Stimulated activated CD4-positive, alpha-beta T cell treated with anti-CD3 and anti-CD28 coated beads, Interleukin-1b, Interleukin-23, amount 100 ng/mL, for 24 hours (primary cell): ENCODE measurements at places on chromosomes 12 and 14.

- no peak for DNase-seq
Observed at GRCh38 chr12:79534029-79534867, 156.5 kb downstream of the PAWR start.

GRCh38 chr12:104462931-104463339 is 6.2 kb downstream of the CHST11 start:
- DNase-seq = no peak

GRCh38 chr12:69241438-69242092 is 2.2 kb downstream of the CPSF6 start:
- no peak for DNase-seq

GRCh38 chr12:131991816-131992430 is 42.2 kb downstream of the EP400 start:
- DNase-seq = no peak

- peak; percentile 8 for DNase-seq
Observed at GRCh38 chr12:122079033-122079531, 526 bp downstream of the MLXIP start.

DNA sequence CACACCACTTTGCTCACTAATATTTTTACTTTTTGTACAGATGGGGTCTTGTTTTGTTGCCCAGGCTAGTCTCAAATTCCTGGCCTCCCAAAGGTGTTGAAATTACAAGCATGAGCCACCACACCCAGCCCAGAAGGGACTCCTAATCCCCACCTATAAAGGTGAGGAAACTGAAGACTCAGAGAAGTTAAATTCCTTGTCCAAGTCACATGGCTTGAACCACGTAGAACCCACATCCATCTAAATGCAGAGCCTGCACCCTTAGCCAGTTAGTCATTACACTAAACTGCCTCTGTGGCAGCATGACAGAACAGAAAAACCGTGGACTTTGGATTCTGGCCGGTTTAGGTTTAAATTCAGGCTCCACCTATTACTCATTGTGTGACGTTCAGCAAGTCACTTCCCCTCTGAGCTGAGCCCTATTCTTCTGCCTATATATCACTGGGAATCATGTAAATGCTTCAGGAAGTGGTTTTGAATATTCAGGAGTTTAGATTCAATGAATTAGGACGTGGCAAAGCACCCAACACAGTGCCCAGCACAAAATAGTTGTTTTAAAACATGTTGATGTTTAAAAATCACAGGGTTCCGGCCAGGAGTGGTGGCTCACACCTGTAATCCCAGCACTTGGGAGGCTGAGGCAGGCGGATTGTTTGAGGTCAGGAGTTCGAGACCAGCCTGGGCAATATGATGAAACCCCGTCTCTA is 3.0 kb upstream of the CORO1C start:
- no peak for DNase-seq

DNA sequence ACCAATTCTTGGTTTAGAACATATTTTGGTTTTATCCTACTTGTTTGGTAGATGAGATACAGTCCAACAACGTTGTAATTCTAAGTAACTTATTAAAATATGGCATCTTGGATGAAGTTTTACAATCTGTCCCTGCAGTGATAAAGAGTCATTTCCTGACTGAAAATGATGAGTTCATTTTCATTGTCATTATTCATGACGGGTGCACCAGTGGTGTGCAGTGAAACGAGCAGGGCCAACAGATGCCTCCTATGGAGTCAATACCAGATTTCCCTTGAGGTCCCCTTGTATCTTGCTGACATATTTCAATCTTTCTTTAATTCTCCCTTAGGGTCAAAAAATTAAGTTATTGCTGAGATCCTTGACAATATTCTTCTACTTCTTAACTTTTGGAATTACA is 438.5 kb downstream of the LRIG3 start:
- DNase-seq = no peak

DNA sequence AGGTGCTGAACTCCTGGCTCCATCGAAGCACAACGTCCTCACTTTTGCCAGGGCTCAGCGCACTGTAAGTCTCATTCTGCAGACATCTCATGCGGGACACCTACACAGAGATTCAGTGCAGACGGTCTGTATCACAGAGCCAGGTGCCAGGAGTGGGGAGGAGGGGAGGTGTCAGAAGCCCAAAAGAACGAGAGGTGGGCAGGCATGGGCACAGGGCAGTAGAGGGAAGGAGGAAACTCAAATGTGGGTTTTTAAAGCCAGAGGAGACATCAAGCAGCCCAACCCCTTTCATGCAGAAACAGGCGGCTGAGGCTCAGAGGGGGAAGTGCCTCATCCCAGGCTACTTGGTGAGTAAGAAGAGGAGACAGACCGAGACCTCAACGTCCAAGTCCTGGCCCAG is 2.5 kb upstream of the LPAR5 start:
- no peak for DNase-seq

GRCh38 chr12:123949770-123950165 is 22.9 kb downstream of the CCDC92 start:
- no peak for DNase-seq

DNA sequence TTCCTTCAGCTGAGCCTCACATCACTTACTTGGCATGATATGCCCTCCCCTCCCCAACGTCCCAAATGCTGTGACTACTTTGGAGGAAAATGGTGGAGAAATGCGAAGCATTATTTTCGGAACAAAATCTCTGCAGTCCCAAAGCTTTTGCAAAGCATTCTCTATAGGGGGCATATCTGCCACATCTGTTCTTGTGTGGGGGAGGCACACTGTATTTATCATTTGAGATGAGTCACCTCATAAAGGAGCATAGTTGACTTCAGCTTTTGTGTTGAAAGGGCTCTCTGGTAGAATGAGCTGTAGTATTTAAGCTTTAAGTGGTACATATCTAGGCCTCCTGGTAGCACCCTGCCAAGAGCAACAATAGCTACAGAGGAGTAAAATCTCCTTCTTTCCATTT is 447.5 kb downstream of the ADAMTS20 start:
- no peak for DNase-seq

GRCh38 chr12:43233861-43234260 is 318.1 kb downstream of the ADAMTS20 start:
- no peak for DNase-seq

DNA sequence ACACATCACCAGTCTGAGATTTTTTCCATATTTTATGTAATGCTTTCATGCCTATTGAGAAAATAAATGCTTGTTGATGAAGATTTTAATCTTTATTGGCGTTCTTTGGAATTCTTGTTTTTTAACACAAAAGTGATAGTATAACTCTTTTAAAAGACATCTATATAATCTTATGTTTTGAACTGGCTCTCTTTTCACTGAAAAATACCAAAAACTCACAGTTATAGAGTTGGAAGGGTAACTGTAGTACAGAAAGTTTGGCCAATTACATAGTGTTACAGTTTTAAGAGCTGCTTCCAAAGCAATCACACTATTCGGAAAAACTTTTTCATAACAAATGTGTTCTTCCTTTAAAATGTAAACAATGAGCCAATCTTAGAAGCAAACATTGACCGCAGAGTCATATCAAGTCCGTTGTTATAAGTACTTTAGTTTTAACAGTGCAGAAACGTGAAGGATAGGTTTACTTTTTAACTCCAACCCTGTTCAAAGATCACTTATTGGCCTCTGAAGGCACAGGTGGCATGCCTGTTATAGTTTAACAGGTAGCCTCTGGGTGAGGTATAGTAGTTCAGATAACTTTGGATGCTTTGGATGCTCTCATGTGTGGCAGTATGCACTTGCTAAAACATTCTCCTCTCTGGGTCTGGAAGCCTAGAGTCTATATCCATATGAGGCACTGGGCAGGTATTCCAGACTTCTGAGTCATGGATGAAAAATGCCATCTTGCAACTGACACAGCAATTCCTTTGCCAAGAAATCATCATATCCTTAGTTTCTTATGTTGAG is 12.1 kb upstream of the NTN4 start:
- no peak for DNase-seq

DNA sequence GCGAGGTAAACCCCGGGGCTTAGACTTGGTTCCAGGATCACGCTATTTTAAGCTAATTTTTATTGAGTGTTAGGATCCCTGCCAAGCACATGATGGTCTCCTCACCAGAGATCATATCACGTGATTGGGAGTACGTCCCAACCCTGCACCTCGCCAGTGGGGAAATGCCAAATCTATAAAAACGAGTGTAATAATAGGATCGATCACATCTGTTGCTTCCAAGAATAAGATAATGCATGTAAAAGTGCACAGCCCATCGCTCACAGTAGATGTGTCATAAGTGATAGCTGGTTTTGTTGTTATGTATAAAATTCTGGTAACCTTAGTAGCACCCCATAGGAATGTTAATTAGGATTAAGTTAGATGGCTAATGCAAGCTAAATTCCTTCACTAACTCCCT is 581.0 kb upstream of the TMEM132C start:
- no peak for DNase-seq

GRCh38 chr12:53298164-53298563 is 1.3 kb upstream of the MYG1 start:
- no peak for DNase-seq

- no peak for DNase-seq
Observed at GRCh38 chr12:91406920-91407341, 224.3 kb upstream of the DCN start.

- DNase-seq = no peak
Observed at GRCh38 chr14:74035556-74035955, 16.4 kb downstream of the BBOF1 start.

- DNase-seq = no peak
Observed at GRCh38 chr12:85626784-85627171, 209.4 kb downstream of the RASSF9 start.

GRCh38 chr12:126569706-126570105 is 1504.5 kb downstream of the AACS start:
- DNase-seq = no peak

DNA sequence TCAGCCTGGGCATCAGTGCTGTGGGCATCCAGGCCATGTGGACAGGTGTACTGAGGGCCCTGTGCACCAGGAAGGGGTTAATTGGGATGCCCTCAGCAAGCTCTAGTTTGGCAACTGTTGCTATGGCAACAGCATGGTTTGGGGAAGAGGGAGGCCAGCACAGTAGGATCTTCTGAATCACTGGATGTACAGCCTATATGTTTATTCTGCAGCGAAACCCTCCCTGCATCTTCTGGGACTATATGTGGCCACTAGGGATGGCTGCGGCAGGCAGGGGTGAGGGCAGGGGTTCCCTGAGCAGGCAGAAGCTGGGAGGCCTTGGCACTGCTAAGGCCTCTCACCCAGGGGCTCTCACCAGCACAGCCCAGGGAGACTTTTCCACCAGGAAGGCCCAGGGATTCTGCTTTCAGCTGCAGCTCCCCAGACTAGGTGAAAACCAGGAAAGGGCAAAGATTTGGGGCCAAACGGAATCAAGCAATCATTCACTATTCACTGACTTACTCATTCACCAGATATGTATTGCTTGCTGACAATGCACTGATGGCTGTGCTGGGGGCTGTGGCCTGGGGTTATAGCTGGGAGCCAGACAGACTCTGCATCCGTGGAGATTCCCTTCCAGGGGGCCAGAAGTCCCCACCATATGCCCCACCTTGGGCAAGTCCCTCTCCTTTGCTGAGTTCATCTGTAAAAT is 42.8 kb downstream of the IRF2BPL start:
- DNase-seq = no peak

DNA sequence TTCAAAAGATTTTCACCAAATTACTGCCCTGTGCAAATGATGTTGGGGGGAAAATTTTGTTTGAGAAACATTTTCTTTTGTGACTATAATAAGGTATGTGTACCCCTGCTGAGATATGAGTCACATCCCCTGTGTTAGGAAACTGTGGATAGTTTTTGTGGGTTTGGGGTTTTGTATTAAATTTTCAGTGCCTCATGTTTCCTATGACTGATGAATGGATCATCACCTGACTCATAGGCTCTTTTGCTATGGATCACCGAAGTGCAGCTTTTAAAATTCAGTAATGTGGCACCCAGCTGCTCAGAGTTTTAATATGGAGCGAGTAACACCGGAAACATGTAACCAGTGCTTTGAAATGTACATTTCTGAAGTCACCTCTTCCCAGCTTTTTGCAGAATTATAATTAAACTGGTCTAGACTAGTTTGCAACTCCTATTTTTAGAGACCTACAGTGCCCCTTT is 167.4 kb upstream of the HMGA2 start:
- DNase-seq = no peak

DNA sequence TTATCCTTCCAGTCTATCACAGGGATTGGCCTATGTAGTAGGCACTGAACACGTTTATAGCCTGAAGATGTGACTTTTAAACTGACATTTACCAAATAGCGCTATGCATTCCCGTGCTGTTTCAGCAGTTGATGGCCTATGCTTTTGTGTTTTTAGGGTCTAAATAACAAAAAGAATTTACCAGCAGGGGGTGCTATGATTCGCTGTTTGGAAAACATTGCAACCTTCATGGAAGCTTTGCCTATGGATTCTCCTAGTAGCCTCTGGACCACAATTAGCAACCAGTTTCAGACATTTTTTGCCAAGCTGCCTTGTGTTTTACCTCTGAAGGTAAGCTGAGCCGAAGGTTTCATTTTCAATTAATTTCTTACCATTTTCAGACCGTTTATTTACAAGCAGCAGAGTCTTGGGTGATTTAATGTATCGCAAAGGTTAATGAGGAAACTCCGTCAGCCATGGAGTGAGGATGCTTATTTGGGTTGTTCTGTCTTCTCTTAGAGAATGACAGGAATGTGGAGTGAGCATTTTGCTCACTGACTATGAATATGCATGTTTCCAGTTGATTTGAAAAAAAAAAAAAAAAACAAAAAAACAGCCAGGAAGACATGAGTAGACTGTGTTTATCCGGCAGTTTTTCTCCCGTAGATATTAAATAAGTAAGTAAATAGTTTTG is 133.1 kb downstream of the PRIMA1 start:
- no peak for DNase-seq

GRCh38 chr12:56487448-56488040 is 417 bp downstream of the GLS2 start:
- DNase-seq = no peak

DNA sequence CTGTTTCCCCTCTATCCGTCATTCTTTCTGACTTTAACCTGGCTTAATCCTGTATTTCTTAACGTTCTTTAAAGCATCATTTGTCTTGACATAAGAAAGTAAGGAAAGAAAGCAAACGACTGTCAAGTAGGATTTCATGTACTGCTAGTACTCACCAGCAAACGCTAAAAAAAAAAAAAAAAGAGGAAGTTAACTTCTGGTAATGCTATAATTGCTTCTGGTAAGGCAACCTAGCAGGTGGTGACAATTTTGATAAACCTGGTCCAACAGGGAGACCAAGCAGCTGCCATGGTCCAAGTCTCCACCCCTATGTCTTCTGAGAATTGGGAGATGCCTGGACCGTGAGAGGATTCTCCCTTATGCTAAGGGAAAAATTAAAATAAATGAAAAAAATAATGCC is 306.6 kb downstream of the DAD1 start:
- no peak for DNase-seq

DNA sequence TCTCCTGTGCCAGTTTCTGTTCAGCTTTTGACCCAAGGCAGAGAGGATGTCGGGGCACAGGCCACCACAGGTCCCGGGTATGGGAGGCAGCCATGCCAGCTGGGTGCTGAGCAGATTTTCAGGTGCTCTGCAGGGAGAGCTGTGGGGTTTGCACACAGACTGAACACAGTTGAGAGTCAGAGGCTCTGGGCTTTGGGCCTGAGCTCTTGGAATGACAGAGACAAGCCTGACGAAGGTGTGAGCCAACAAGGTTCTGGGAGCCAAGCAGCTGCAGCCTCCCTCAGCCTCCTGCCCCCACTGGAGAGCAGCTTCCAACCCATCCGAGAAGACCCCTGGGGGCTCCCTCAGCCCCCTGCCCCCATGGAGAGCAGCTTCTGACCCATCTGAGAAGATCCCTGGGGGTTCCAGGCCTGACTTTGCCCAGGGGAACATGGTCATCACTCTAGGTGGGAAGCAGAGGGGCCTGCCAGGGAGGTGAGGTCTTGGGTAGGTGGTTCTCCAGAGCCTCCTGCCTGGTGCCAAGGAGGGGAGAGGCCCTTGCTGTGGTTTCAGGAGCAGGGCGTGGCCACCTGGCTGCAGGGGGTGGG is 13.8 kb downstream of the FBRSL1 start:
- DNase-seq = no peak
